ENCODE measurements at places on chromosomes 6 and 20. TPM values are rescaled to one million over a fixed set of nuclear protein-coding genes. Genes with fewer than 3 reads are reported as not detected.

The LAMP5 gene
- total RNA-seq = not detected

The AVP gene
- total RNA-seq = not detected

The PCED1A gene
- total RNA-seq = 30.1 TPM

The PRPH2 gene
- not detected for total RNA-seq

The RTF2 gene
- 98.4 TPM for total RNA-seq

The ADGB gene
- not detected for total RNA-seq

The VGLL2 gene
- total RNA-seq = not detected

The CALHM5 gene
- total RNA-seq = not detected

The PLG gene
- not detected for total RNA-seq

The KIF6 gene
- total RNA-seq = not detected

The TAP2 gene
- 170 TPM for total RNA-seq

The OPN5 gene
- not detected for total RNA-seq

The SLC35D3 gene
- not detected for total RNA-seq

The C6orf15 gene
- total RNA-seq = not detected

The SMIM28 gene
- not detected for total RNA-seq

The EDN1 gene
- total RNA-seq = not detected

The KCNK5 gene
- total RNA-seq = 3.7 TPM

The WDR46 gene
- 47.8 TPM for total RNA-seq

The FGD2 gene
- 0.86 TPM for total RNA-seq

The SLCO4A1 gene
- 58.0 TPM for total RNA-seq

The LPIN3 gene
- total RNA-seq = 0.83 TPM

The TP53TG5 gene
- not detected for total RNA-seq

The MLN gene
- total RNA-seq = not detected

The EYA2 gene
- total RNA-seq = not detected

The MYL9 gene
- not detected for total RNA-seq

The RING1 gene
- total RNA-seq = 37.7 TPM

The ANGPT4 gene
- not detected for total RNA-seq

Data from activated naive CD4-positive, alpha-beta T cell treated with anti-CD3 and anti-CD28 coated beads, Interleukin-2, amount 10 ng/mL, durations not matched to agents 5 hours and 36 hours (primary cell).